NCI-H187 treated with DMSO at 0.1 percent for 48 hours (cell line): ENCODE measurements at places on chromosomes 16 and 17.
A peak's percentile ranks its signal among the peaks of the same experiment; 100 is the strongest.

DNA sequence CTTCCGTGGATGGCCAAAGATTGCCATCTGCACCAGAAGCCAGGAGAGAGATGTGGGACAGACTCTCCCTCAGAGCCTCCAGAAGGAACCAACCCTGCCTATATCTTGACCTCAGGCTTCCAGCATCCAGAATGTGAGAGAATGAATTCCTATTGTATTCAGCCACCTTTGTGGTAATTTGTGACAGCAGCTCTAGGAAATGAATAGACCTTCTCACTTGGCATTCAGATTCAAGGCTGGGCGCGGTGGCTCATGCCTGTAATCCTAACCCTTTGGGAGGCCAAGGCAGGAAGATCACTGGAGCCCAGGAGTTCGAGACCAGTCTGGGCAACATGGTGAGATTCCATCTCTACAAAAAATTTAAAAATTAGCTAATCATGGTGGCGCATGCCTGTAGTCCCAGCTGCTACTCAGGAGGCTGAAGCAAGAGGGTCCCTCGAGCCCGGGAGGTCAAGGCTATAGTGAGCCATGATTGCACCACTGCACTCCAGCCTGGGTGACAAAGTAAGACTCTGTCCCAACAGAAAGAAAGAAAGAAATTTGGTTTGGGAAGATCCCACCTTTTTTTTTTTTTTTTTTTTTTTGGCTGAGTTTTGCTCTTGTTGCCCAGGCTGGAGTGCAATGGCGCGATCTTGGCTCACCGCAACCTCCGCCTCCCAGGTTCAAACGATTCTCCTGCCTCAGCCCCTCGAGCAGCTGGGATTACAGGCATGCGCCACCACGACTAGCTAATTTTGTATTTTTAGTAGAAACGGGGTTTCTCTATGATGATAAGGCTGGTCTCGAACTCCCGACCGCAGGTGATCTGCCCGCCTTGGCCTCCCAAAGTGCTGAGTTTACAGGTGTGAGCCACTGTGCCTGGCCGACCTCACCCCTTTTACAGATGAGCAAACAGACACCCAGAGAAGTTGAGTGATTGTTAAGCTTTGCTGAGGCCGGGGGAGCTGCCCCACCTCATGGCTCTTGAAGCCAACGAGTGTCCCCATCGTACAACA lies 4.3 kb upstream of the CPSF4L start:
- no peak for DNase-seq

DNA sequence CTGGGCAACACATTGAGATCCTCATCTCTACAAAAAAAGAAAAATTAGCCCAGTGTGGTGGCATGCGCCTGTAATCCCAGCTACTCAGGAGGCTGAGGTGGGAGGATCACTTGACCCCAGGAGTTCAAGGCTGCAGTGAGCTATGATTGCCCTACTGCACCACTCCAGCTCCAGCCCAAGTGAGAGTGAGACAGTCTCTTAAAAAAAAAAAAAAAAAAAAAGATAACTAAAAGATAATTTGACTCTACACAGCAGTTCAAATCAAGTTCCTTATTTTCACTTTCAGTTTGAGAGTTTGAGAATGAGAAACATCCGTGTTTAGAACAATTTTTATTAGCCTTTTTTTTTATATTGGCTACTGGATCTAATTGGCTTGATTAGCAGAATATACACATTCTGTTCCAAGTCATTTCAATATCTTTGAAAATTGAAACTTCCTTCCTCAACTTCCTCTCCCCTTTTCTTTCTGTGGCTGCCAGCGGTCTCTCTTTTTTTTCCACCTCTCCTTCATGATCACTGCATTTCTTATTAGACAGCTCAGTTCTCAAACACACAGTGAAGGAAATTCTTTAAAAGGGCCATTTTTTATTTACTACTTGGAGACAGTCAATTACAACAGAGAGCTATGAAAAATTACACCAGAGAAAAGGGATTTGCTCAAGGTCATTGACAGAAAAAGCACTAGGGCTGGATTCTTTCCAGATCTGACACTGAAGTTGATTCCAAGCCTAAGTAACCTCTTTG lies 4.5 kb upstream of the ACSF2 start:
- DNase-seq: no peak

- DNase-seq: no peak
These were observed 5.9 kb upstream of the MAP2K3 start for GRCh38 chr17:21278450-21279197.

DNA sequence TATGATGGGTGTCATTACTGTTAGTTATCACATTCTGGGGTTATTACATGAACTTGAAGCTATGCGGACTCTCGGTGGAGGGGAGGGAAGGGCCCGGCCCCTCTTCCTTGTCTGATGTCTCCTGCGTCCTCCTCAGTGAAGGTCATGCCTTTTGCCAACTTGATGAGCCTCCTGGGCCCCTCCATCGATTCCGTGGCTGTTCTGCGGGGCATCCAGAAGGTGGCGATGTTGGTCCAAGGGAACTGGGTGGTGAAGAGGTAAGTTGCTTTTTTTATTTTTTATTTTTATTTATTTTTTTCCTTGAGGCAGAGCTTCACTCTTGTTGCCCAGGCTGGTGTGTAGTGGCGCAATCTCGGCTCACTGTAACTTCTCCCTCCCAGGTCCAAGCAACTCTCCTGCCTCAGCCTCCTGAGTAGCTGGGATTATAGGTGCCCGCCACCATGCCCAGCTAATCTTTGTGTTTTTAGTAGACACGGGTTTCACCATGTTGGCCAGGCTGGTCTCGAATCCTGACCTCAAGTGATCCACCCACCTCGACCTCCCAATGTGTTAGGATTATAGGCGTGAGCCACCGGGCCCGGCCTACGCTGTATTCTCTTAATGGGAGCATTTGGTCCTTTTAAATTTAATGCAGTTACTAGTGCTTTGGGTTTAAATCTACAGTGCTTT lies 21.6 kb downstream of the POLR3E start:
- no peak for DNase-seq

- no peak for DNase-seq
These were observed 20.1 kb upstream of the MLYCD start for GRCh38 chr16:83878838-83879237.

DNA sequence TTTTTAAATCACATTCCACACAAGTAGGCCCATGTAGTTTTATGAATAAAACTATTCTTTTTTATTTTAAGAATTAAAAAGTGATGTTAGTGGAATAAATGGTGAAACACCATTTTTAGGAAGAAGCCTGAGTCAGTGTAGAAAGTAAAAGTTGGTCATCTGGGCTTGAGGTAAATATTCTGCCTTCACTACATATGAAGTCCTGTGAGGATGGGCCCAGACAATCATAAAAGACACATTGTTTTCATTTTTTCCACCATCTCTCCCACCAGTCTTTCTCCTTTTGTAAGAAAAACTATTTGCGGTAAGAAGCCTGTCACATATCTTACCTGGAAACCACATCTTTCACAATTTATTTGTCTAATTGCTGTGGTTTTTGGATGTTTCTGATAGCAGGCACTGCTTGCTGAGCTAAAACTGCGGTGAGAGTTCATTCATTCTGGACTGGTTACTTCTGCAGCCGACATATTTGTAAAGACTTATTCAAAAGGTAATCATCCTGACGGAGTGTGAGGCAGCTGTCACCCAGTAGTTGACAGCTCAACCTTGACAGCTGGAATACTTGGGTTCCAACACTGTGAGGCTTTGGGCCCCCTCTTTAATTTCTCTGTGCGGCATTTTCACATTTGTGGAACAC lies 10.6 kb upstream of the RFFL start:
- no peak for DNase-seq

DNA sequence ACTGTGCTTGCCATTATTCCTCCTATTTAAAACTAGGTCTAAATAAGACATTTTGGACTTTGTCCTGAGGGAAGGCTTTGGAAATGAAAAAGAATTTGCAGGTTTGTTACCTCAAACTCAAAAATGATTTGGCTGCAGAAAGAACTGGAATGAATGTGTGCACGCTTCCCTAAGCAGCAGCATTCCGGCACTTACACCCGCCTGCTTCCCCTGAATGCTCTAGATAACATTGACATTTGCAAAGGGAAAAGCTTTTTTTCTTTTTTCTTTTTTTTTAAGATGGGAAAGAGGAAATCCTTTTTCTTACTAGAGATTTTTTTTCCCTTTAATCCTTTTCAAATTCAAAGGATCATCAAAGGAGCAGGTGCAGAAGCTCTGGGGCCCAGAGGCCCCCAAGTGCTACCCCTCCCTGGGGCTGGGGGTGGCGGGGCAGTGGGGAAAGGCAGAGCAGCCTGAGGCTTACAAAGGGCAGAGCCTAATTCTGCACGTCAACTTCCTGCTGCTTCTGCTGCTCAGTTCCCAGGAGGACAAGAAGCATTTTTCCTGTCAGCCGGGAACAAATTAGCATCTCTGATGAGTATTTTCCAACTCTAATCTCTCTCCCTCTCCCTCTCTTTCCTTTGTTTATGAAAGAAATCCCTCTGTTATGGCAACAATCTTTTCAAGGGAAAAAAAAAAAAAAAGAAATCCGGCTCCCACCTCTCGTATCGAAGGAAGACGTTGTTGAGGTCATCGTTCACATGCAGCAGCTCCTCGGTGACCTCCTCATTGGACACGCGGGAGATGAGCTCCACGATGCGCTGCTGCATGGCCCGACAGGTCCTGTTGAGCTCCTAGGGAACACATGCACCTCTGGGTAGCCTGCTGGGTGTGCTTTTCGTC lies 32.1 kb upstream of the SREBF1 start:
- no peak for DNase-seq

DNA sequence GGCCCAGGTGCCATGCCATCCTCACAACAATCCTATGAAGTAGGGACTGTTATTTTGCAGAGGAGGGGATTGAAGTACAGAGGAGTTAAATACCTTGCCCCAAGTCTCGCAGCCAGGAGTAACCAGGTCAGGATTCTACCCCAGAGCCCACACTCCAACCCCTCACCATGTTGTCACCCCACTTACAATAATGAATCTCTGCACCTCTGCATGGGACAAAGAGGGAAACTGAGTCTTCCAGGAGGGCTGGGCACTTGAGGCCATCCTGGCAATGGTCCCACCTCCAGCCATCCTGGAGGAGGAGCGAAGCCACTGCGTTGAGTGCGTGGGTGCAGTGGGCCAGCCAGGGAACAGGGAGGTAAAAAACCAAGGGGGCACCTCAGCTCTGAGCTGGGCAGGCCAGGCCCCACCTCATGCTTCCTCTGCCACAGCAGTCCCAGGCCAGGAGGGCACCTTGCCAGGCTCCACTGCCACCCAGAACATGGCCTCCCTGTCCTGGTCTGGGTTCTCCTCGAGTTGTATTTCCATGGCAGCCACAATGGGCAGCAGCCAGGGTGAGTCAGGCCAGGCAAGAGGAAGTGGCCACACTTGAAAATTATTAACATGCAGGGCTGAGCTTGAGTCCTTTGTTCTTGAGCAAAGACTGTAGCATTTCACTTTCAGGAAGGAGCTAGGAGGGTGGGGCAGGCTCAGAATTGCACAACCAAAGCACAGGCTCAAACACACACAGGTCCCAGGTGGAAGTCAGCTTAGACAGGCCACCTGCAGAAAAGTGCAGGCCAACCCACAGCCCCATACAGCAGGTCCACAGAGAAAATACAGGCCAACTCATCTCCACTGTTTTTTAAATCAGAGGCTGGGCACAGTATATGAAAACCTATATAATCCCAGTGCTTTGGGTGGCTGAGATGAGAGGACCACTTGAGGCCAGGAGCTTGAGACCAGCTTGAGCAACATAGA lies 52.1 kb downstream of the CUEDC1 start:
- peak; percentile 76 for DNase-seq

DNA sequence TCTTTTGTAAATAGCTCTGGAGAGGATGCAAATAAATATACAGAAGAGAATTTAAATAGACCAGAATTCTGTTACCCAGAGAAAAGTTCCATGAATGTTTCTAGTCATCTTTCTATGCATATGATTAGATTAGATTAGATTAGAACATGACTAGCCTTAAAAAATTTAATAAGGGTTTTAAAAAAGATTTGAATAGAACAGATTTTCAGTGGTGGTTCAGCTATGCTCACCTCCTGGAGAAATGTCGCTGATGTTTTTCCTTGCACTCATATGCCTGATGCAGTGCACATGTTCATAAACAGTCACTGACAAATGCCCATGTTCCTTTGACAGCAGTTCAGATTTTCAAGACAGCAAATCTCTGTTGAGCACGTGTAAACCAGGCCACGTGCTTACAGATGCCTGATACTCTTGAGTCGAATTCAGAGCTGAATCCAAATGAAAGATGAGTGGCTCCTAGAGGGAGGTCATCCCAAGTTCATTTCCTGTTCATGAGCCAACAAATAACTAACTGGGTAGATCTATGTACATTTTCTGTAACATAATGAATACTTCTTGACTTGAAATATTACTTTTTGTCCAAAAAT lies 19.9 kb upstream of the RAB11FIP4 start:
- DNase-seq: no peak

DNA sequence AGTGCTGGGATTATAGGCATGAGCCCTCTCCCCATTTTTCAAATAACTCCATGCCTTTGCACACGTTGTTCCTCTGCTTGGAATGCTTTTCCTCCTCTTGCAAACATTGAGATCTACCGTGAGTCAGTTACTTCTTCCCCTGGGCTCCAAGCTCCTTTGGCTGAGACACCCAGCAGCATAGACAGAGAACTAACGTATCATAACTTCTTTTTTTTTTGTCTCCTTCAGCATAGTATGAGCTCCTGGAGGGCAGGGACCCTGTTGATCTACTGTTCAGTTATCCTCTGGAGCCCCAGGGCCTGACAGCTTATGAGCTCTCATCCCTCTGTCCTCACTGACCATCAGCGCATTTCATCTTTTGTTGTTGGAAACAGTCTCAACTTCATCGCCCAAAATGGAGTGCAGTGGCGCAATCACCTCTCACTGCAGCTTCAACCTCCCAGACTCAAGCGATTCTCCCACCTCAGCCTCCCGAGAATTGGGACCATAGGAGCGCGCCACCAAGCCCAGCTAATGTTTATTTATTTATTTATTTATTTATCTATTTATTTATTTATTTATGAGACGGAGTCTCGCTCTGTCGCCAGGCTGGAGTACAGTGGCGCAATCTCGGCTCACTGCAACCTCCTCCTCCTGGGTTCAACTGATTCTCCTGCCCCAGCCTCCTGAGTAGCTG lies 2.2 kb downstream of the SPAG7 start:
- DNase-seq: no peak

DNA sequence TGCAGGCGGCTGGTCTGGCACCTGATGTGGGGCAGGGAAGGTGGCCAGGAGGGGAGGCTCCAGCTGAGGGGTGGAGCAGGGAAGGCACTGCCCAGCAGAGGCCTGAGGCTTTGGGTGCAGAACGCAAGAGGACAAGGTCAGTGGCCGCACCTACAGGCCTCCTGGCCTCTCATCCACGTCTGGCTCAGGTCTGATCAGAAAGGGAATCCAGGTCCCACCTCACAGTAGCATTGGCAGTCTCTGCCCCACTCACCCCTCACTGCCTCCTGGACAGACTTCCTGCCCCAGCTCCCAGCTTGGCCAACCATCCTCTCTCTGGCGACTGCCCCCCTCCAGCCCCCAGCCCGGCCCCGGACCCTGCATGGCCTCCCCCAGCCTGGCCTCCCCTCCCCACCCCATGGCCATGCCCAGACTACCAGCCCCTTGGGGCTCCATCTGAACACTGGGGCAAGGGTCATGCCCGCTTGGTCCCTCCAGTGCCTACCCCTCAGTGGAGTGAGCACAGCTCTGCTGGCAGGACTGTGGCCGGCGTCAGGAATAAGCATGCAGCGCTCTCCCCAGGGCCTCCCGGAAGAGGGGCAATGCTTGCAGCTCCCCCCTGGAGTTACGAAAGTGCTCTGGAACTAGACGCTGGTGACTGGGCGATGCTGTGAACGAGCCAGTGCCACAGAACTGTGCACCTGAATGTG lies 4.6 kb downstream of the UTS2R start:
- no peak for DNase-seq
